ENCODE measurements at places on chromosomes 16 and 17.

- no peak for DNase-seq
Measured at GRCh38 chr17:50686494-50687199, 21.1 kb downstream of the ANKRD40 start.

DNA sequence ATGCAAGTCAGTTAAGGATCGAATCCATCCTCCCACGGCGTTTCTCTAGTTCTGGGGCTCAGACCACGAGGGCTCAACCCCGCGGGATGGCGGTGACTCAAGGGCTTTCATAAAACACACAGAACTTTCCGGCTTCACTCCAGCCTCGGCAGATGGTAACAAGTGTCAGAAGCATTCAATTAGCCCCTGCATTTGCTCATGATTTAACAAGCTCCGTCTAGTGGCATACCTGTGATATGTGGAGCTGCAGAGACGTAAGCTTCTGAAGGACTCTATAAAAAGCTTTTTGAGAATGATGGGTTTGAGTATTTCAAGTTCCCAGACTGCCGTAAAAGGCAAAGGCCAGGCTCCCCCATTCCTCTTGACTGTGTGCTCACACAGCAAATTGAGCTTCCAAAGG, 91.3 kb upstream of the SEC14L1 start:
- no peak for DNase-seq

DNA sequence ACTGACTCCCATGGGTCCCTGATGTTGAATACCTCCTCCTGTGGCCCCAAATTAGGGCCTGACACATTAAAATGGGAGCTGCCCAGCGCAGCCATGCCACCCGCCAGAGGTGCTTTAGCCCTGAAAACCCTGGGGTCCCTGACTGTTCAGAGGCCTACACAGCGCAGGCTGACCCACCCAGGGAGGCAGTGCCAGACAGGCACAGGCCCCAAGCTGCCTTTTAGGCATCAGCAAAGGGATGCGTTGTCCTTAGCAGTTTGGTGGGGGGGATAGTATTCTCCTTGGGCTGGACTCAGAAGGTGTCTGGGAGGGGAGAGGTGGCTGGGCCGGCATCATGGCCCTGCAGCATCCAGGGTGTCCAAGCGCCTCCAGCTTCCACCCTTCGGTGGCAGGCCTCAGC, 1.4 kb downstream of the RAPGEFL1 start:
- no peak for DNase-seq

- no peak for DNase-seq
Measured at GRCh38 chr16:7362231-7362630, 29.6 kb downstream of the RBFOX1 start.

- DNase-seq: no peak
Measured at GRCh38 chr16:13042291-13042685, 140.9 kb downstream of the SHISA9 start.

- no peak for DNase-seq
Measured at GRCh38 chr17:17540278-17540906, 44.2 kb upstream of the RASD1 start.

Data from neuronal stem cell (in vitro differentiated cells).